Chondrocyte (in vitro differentiated cells): ENCODE measurements at places on chromosomes 16 and 17. TPM values are rescaled to one million over a fixed set of nuclear protein-coding genes. Genes with fewer than 3 reads are reported as not detected.
A peak's percentile ranks its signal among the peaks of the same experiment; 100 is the strongest.

DNA sequence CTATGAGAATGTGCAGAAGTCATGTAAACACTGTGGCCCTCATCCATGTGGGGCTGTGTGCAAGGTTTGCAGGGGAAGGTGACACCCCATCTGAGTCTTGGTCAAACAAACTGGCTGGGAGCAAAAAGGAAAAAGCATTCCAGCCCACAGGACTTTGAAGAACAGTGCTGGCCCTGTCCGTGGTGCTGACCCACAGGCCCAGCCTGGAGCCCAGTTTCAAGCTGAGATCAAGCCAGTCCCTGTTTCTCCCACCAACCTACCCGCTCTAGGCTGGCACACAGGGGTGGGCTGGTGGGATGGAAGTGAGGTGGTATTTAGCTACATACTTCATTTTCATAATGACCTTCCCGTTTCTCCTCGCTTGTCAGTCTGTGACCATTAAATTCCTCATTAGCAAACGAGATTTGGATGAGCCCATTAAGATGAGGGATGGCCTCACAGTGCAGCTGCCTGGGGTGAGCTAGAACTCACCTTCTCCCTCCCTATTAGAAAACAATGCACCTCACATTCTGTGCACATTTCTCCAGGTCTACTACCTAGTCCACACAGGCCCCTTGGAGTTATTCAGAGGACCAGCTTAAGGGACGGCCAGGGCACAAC, 12.6 kb upstream of the RPL38 start:
- H3K27me3 ChIP-seq, result peaks cover 51% of the 10 kb centered on the region
- H3K4me3 ChIP-seq, result no peak overlapping the region
- peak; percentile 62 for DNase-seq

CTRB1 gene
- total RNA-seq, result not detected in 3 replicates

IL17C gene
- not detected in 3 replicates for total RNA-seq

GRCh38 chr16:88570691-88571092, 489 bp downstream of the ZC3H18 start:
- H3K27me3 ChIP-seq, result no peaks in the 10 kb centered on the region
- H3K27ac ChIP-seq, result peak overlapping the region; percentile 76
- no peak for DNase-seq
- peak overlapping the region; percentile 85 for H3K4me3 ChIP-seq
- peaks cover 20% of the 10 kb centered on the region for H3K4me1 ChIP-seq

- H3K4me1 ChIP-seq, result no peaks in the 10 kb centered on the region
- H3K27me3 ChIP-seq, result peaks cover 2% of the 10 kb centered on the region
- H3K4me3 ChIP-seq, result no peak overlapping the region
Measured at GRCh38 chr16:87053016-87053982, 263.9 kb downstream of the C16orf95 start.

NHLRC4 gene
- total RNA-seq, result not detected in 3 replicates

DNA sequence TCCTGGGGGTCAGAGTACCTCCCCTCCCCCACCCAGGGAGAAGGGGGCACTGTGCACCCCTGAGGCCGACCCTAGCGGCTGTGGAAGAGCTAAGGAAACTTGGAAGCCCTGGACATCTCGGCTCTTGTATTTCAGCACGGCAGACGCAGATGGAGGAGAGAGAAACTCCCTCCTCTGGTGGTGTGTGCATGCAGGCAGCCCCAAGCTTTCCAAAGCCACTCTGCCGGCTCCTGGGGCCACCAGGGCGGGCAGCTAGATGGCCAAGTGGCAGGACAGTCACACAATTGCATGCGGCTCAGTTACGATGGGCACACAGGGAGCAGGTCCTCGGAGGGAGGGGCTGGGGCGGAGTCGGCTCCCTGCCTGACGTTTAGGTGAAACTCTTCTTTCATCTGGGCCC, 195.5 kb downstream of the RBFOX3 start:
- DNase-seq, result no peak
- H3K27me3 ChIP-seq, result peaks cover 23% of the 10 kb centered on the region
- no peak overlapping the region for H3K4me3 ChIP-seq
- H3K27ac ChIP-seq, result no peak overlapping the region
- H3K36me3 ChIP-seq, result no peaks in the 10 kb centered on the region
- peaks cover 11% of the 10 kb centered on the region for H3K4me1 ChIP-seq

- peak overlapping the region; percentile 12 for H3K27ac ChIP-seq
- no peak for DNase-seq
- H3K36me3 ChIP-seq, result peaks cover 11% of the 10 kb centered on the region
- no peak overlapping the region for H3K4me3 ChIP-seq
- peaks cover 5% of the 10 kb centered on the region for H3K4me1 ChIP-seq
Measured at GRCh38 chr16:89290887-89291286, 73.4 kb downstream of the ZNF778 start.

DNA sequence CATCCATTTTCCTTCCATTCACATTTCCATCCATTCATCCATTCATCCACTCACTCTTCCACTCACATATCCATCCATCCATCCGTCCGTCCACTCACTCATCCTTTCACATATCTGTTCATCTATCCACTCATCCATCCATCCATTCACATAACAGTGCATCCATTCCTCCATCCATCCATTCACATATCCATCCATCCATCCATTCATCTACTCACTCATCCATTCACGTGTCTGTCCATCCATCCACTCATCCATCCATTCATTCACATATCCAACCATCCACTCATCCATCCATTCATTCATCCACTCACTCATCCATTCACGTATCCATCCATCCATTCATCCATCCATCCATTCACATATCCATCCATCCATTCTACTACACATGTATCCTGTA, 42.6 kb downstream of the SCNN1G start:
- H3K36me3 ChIP-seq, result no peaks in the 10 kb centered on the region
- no peak for DNase-seq
- peaks cover 7% of the 10 kb centered on the region for H3K27me3 ChIP-seq
- no peak overlapping the region for H3K27ac ChIP-seq
- H3K4me3 ChIP-seq, result no peak overlapping the region

GRCh38 chr16:50335196-50335958, 33.4 kb downstream of the BRD7 start:
- H3K27ac ChIP-seq, result no peak overlapping the region
- no peak for DNase-seq
- peaks cover 14% of the 10 kb centered on the region for H3K36me3 ChIP-seq
- H3K4me1 ChIP-seq, result peaks cover 56% of the 10 kb centered on the region
- H3K27me3 ChIP-seq, result no peaks in the 10 kb centered on the region

DNA sequence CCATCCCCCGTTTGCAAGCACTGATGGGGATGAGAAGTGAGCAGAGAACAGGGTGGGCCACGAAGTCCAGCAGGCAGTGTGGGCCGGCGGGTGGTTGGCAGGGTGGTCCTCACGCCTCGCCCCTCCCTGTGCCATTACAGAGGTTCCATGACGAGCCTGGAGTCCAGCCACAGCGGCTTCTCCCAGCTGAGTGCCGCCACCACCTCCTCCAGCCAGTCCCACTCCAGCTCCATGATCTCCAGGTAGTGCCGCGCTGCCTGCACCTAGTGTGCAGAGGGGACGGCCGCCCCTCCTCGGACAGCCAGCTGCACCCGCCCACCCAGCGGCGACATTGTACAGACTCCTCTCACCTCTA, 73.0 kb downstream of the SEC14L1 start:
- H3K4me3 ChIP-seq, result no peak overlapping the region
- DNase-seq, result peak; percentile 81
- H3K4me1 ChIP-seq, result peaks cover 9% of the 10 kb centered on the region

DNA sequence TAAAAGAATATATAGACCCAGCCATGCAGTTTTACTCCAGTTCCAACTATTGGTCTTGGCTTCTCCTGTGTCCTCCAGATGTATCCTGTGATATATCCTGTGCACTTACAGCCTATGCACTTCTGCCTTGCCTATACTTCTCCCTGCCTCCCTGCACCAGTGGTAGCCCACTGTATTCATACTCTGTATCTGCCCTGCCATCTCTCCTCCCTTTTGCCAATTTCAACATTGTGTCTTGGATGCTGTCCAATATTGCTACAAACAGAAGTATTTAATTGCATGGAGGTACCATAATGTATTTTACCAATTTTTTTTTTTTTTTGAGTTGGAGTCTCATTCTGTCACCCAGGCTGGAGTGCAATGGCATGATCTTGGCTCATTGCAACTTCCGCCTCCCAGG, 242.7 kb downstream of the HAPSTR1 start:
- DNase-seq, result no peak
- peaks cover 5% of the 10 kb centered on the region for H3K27me3 ChIP-seq
- H3K36me3 ChIP-seq, result no peaks in the 10 kb centered on the region
- H3K27ac ChIP-seq, result no peak overlapping the region
- H3K4me3 ChIP-seq, result no peak overlapping the region

DNA sequence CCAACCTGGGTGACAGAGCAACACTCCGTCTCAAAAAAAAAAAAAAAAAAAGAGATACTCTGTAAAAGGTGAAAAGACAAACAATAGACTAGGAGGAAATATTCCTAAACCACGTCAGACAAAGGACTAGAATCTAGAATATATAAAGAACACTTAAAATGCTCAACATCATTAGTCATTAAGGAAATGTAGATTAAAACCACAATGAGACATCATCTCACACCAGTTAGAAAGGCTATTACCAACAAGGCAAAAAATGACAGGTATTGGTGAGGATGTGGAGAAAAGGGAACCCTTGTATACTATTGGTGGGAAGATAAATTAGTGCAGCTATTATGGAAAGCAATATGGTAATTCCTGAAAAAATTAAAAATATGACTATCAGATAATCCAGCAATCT, 903.1 kb upstream of the SOX9 start:
- no peak overlapping the region for H3K27ac ChIP-seq
- no peak overlapping the region for H3K4me3 ChIP-seq
- H3K36me3 ChIP-seq, result no peaks in the 10 kb centered on the region
- no peaks in the 10 kb centered on the region for H3K27me3 ChIP-seq

TMEM220 gene
- total RNA-seq, result 4.4 to 7.9 TPM (median 7.6 TPM) in 3 replicates

DNA sequence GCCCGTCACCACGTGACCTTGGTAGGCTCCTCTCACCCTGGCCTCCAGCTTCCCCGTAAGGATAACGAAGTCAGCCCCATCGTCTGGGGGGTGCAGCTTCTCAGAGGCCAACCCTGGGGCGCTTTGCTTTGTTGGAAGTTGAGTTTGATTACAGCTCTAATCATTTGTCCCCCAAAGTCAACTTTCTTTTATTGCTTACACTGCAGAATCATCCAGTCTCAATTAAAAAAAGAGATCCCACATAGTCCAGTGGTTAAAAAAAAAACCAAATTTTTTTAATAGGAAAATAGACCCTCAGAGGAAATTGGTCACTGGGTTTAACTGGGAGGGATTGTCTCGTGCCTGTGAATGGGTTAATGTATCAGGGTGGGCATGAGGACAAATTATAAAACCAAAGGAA, 7.8 kb upstream of the GPRC5C start:
- DNase-seq, result no peak
- no peak overlapping the region for H3K4me3 ChIP-seq
- H3K27ac ChIP-seq, result no peak overlapping the region
- H3K4me1 ChIP-seq, result peaks cover 32% of the 10 kb centered on the region
- H3K27me3 ChIP-seq, result peaks cover 4% of the 10 kb centered on the region
- H3K36me3 ChIP-seq, result no peaks in the 10 kb centered on the region

DNA sequence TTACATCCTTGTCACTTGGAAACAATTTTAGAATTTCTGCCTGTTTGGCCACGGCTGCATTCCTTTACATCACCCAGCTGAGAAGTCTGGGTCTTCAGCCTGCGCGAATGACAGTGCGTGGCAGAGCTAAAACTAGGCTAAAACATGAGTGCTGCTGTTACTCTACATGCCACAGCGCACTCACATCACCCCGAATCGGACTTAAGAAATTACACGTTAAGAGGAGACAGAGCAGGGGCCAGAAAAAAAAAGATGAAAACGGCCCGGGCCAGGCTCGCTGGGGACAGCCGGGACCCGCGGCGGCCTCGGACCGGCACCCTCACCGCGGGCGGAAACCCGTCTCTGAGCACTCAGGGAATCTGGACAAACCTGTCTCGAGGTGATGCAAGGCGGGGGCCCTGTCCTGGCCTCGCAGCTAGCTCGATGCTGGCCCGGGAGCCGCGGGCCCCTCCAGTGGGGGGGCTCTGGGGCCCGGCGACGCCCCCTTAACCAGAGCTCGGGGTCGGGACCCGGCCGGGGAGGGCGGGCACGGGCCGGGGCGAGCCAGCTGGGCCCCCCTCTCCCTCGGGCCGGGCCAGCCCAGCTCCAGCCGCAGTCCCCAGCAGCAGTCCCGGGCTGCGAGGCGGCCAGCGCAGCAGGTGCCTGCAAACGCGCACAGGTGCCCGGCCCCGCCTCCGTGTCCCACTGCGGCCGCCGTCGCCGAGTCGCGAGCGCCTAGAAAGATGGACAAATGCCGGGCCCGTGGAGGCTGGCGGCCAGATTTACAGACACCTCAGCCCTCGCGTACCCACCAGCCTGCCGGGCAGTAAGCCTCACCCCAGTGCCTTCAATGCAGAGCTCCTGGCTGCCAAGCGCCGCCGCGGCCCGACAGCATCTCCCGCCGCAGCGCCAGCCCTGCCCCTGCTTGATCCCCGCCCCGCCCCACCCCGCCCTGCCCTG, at the start of gene AKTIP:
Gene AKTIP, minus strand, starts transcription at position 879 of the 939 bp plus-strand sequence. CDS start 2,950 bp downstream, outside the sequence.
- H3K36me3 ChIP-seq, result peaks cover 5% of the 10 kb centered on the region
- no peak for DNase-seq
- peaks cover 30% of the 10 kb centered on the region for H3K4me1 ChIP-seq
- H3K4me3 ChIP-seq, result peak within 1 kb of the TSS; percentile 96
- peak within 1 kb of the TSS; percentile 95 for H3K27ac ChIP-seq

CDYL2 gene
- total RNA-seq, result 2.2 to 4.1 TPM (median 3.0 TPM) in 3 replicates

GRCh38 chr16:24670623-24671454, 58.6 kb upstream of the TNRC6A start:
- H3K4me1 ChIP-seq, result peaks cover 29% of the 10 kb centered on the region
- DNase-seq, result no peak
- H3K4me3 ChIP-seq, result peak overlapping the region; percentile 42
- H3K27ac ChIP-seq, result peak overlapping the region; percentile 97
- H3K27me3 ChIP-seq, result no peaks in the 10 kb centered on the region

DNA sequence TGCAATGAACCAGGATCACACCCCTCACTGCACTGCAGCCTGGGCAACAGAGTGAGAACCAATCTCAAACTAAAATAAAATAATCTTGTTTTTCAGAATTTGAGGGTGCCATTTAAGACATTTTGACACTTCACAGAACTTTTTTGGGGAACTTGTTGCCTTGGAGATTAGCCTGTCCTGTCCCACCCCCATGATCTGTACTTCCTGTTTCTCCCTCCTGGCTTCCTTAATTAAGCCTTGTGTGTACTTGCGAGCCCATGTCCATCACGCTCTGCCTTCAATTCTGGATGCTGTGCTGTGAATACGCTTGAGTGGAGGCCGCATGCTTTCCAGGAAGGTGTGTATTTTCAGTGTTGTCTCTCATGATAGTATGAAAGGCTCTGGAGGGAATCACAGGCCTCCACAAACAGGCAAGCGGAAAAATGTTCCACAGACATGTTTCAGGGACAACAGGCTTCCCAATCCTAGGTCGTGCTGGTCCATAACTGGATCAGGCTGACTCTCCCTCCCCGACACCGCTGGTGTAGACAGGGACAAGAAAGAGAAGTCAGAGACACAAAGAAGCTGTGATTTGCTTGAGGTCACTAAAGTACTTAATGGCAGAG, 56.9 kb downstream of the NOS2 start:
- H3K27ac ChIP-seq, result no peak overlapping the region
- no peaks in the 10 kb centered on the region for H3K36me3 ChIP-seq
- no peak for DNase-seq
- peaks cover under 1% of the 10 kb centered on the region for H3K27me3 ChIP-seq
- no peak overlapping the region for H3K4me3 ChIP-seq
